ENCODE measurements at places on chromosomes 4 and X. TPM values are rescaled to one million over a fixed set of nuclear protein-coding genes. Genes with fewer than 3 reads are reported as not detected.

The HUWE1 gene
- 225 TPM for total RNA-seq

The AWAT2 gene
- total RNA-seq, result not detected

The IL3RA gene
- 0.17 TPM for total RNA-seq

GRCh38 chr4:26238426-26238777 lies 82.4 kb upstream of the RBPJ start:
- no peak for DNase-seq

DNA sequence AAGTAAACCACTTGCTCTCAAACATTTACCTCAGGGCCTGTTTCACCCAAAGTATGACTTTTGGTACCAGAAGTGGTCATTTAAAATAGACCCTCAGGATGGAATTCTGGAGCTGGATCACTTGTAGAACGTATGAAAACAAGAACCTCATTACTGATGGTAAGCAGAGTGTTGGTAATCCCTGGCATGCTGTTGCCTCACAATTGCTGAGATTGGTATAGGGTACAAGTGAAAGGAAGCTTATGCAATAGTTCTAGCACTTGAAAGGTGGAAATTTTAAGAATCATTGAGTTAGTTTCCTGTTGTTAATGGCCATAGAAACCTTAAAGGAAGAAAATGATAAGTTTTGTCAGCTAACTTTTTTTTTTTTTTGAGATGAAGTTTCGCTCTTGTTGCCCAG lies 22.3 kb upstream of the THOC2 start:
- no peak for DNase-seq

- DNase-seq, result no peak
These were observed 138.9 kb upstream of the LNX1 start for GRCh38 chr4:53730031-53730805.

GRCh38 chrX:53280331-53281320 lies 758 bp downstream of the IQSEC2 start:
- DNase-seq, result no peak

DNA sequence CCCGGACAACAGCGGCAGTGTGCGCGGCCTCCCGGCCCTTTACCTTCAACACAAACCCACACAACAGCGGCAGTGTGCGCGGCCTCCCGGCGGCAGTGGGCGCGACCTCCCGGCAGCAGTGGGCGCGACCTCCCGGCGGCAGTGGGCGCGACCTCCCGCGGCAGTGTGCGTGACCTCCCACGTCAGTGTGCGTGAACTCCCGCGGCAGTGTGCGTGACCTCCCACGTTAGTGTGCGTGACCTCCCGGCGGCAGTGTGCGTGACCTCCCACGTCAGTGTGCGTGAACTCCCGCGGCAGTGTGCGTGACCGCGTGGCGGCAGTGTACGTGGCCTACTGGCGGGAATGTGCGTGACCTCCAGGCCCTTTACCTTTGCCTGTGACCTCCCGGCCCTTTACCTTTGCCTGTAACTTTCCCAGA lies 576.6 kb upstream of the FRG1 start:
- DNase-seq, result no peak

GRCh38 chr4:110553197-110553596 lies 69.7 kb downstream of the PITX2 start:
- no peak for DNase-seq

DNA sequence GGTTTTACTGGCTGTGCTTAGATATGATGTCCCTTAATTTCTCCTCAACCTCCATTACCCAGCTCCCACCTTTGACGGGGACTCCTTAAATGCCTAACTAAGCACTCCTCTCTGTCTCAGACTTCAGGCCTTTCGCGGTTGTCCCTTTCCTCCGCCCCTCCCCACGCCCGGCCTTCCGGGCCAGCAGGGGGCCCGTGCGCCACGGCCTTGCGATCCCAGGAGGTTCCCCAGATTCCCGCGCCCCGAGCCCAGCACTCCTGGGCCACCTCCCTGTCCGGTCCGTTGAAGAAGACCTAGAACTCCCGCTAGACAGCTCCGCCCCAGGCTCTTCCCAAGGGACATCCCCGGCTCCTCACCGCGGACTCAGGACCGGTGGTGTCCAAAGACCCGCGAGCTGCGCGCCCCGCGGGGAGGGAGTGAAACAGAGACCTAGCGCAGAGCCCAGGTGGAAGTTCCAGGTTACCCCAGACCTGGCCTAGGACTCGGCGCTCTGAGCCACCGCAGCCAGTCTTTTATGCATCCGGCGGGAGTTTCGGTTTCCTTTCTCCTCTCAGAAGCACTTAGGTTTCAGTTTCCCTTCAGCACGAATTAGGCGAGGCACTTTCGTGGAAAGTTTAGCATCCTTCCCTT lies at the start of gene DDX60:
Gene DDX60 (minus strand): TSS at position 487 of the 630 bp plus-strand sequence. CDS start 7,493 bp downstream, outside the sequence.
- peak; percentile 84 for DNase-seq

DNA sequence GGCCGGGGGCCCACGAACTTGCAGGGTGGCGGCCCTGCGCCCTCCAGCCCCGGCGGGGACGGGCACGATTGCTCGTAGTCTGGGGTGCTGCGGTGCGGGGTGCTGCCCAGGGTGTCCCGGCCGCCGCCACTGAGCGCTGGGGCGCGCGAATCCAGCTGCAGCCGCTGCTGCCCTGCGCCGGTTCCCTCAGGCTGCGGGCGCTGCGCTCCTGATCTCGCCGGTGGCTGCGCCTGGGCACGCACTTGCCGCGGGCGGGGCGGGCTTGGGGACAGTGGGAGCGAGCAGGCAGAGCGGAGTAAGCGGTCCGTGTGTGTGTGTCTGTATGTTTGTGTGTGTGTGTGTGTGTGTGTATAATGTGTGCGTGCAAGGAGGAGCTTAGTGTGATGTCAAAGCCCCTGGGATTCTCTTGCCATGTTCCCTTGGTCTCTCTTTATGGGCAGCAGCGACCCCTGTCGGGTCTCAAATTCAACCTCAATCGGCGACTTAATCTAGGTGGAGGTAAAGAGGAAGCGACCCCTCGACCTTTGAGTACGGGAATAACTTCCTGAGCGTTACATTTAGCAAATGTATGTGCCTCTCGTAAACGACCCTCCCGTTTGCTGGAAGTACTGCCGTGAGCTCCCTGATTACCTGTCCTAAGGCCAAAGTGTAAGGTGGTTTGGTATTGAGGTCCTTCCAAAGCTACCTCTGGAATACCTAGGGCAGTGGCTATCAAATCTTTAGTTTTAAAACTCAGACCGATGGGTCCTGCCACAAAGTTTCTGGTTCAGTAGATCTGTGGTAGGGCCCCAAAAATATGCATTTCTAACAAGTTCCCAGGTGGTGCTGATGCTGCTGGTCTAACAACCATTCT lies at the start of gene RNF150:
Gene RNF150 (minus strand): TSS at position 324 of the 853 bp plus-strand sequence.
- peak; percentile 65 for DNase-seq

GRCh38 chr4:48688953-48689352 lies 91.1 kb downstream of the FRYL start:
- DNase-seq, result no peak

DNA sequence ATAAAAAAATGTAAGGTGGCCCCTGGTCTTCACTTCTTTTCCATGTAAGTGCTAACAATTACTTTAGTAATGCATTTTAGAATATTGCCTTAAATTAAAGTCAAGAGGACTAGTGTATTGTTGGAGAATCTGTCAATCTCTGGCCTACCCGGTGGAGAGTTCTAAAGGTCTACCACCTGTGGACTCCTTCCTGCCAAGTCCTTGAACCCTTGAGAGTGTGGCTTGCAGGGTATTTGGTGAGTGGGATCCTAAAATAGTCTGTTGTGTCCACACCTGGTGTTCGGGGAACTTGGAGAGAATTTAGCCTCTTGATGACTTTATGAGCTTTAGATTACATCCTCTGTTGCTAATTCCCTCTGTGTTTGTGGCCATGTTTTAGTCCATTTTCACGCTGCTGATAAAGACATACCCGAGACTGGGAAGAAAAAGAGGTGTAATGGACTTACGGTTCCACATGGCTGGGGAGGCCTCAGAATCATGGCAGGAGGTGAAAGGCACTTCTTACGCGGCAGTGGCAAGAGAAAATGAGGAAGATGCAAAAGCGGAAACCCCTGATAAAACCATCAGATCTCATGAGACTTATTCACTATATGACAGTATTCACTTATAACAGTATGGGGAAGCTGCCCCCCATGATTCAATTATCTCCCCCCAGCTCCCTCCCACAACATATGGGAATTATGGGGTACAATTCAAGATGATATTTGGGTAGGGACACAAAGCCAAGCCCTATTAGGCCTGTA lies 23.8 kb downstream of the DDIT4L start:
- DNase-seq, result no peak

DNA sequence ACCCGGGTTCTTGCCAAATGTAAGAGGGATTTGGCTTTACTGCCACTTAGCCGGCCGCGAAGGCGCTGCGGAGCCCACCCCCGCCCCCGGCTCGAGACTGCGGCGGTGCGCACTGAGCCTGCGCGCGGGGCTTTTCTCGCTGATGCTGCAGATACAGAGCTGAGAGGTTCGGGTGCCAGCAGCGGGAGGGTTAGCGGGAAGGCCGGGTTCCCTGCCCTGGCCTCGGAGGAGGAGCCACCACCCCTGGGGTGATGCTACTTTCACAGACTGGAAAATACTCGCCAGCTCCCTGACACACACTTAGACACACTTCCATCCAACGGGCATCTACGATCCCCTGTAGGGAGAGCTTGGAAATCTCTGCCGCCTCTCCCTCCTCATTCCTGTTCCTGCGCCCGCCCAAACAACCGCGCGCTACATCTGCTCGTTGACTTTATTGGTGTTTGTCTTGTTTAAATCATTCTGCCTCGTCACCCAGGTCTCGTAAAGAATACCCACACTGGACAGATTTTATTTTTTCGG lies 2.1 kb upstream of the PCDH7 start:
- DNase-seq, result no peak

- DNase-seq, result no peak
These were observed 17.0 kb upstream of the MAGED1 start for GRCh38 chrX:51876441-51876840.

- DNase-seq, result no peak
These were observed 53.4 kb upstream of the ZCCHC13 start for GRCh38 chrX:74250574-74250973.

DNA sequence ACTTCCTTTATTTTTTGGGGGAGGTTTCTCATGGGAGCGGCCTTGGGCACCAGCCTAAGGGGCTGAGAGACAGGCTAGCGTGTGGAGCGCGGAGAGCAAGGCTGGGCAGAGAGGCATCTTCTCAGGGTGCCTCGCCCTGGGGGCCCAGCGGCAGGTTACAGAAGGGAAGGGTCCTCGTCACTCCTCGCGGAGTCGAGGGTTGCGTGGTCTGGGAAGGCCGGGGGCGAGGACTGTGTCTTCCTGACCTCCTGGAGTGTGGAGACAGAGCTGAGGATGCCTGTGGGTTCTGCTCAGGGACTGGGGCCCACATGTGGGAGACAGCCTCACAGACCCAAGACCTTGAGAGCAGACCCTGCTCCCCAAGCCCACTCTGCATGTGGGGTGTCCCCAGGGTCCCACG lies 79.6 kb upstream of the LRPAP1 start:
- DNase-seq, result peak; percentile 19

Measured in activated naive CD8-positive, alpha-beta T cell treated with anti-CD3 and anti-CD28 coated beads, Interleukin-2, amount 10 ng/mL, durations not matched to agents 7 days and 5 days (primary cell).